SK-N-DZ (cell line): ENCODE measurements at places on chromosomes 16 and 17.

DNA sequence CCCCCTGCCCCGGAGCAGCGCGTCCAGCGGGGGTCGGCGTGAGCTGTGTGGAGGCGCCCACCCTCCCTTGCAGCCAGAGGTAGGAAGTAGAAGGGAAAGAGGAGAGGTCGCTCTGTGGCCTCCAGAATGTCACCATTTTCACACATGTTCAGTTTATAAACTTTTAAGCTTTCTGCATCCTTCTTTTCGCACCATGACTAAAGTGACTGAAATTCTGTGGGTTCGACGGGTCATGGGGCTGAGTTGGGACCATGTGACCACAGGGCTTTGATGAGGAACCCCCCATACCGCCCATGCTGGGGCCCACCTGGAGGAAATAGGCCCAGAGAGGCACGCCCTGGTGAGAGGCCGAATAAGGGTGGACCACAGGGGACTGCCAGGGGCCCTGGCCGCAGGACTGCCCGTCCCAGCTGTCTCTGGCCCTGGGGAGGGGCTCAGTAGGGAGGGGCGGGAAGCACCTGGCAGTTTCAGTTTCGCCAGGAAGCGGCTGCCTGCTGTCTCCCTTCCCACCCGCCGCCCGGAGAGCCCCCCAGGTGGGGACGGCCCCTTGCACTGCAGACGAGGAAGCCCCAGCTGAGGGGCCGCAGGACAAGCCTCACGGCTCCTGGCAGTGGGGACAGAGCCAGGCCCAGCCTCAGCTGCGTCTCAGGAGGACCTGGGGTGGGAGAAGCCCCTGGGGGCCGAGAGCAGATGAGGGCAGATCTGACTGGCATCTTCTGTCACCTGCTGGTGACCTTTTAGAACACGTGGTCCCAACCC is 9.0 kb downstream of the CBFA2T3 start:
- DNase-seq, result no peak

DNA sequence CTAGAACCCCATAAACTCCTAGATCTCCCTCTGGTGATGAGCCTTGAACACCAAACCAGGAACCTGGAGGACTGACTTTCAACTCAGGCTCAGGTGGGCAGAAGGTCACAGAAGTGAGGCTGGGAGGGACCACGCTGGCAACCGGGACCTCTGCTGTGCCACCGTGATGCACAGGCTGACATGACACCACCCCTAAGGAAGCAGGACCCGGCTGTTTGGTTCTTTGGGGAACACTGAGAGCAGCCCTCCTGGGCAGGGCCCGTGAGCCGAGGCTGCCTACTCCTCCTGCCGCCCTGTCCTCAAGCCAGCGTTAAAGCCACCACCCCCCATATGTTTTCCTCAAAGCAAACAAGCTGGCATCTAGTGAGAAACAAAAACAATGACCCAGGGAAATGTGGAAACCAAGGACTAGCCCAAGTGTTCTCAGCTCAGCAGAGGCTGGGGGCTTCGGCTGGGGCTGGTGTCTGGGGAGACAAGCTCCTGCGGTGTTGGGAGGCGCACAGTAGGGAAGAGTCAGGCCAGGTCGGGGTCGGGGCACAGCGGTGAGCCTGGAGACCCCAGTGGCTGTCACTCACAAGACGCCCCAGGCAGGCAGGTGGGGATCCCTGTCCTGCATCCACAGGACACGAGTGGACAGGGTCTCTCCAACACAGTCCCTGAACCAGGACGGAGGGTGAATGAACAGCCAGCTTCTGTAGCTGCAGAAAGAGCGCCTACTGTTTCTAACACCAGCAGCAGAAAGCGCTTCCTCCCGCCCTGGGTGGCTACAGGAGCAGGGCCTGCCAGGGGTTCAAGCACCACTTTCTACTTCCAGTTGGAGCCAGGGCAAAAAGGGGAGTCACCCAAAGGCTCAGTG is 1.7 kb downstream of the SMIM5 start:
- no peak for DNase-seq

DNA sequence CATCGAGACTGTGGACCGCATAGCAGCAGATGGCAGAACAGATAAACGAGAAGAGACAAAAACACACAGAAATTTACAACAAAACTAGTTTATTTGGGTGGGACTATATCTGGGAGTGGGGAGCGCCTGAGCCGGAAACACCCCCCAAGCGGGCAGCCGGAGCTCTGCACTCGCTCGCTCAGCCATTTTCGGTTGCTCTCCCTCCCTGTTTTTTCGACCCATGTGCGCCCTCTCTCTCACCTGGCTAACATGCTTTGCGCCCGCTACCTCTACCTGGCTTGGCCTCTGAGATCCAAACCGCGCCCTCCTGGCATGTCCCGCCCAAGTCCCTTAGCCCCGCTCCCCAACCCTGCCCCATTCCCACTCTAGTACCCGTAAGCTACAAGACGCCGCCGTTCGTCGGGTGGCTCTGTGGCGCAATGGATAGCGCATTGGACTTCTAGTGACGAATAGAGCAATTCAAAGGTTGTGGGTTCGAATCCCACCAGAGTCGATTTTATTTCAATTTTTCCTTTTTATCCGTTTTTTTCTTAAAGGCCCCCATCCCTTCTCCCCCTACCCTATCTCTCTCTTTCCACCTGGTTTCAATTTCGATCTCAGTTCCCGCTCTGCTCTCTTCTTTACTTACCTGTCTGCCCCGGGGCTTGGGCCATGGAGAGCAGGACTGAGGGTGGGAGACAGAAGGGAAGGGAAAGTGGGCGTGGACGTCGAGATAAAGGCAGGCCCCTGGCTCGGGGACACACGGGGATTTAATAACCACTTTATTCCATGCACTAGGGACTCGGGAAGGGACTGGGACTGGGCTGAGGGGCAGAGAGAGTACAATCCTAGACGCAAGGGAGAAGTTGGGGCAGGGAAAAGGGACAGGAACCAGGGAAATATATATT is 2.4 kb upstream of the ALOXE3 start:
- DNase-seq, result peak; percentile 77

GRCh38 chr16:66605177-66605978 is 874 bp downstream of the CMTM3 start:
- no peak for DNase-seq
